ENCODE measurements at places on chromosomes 13 and 19.

DNA sequence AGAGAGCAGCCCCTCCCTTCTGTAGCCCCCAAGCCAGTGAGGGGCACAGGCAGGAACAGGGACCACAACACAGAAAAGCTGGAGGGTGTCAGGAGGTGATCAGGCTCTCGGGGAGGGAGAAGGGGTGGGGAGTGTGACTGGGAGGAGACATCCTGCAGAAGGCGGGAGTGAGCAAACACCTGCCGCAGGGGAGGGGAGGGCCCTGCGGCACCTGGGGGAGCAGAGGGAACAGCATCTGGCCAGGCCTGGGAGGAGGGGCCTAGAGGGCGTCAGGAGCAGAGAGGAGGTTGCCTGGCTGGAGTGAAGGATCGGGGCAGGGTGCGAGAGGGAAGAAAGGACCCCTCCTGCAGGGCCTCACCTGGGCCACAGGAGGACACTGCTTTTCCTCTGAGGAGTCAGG is 4.2 kb downstream of the KLK3 start:
- no peak for DNase-seq

DNA sequence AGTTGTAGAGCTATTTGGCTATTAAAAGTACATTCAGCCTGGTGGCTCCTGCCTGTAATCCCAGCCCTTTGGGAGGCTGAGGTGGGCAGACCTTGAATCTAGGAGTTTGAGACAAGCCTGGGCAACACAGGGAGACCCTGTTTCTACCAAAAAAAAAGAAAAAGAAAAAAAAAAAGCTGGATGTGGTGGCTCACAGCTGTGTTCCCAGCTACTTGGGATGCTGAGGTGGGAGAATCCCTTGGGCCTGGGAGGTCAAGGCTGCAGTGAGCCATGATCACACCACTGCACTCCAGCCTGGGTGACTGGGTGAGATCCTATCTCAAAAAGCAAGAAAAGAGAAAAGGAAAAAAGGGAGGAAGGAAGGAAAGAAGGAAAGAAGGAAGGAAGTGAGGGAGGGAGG is 9.6 kb upstream of the IZUMO2 start:
- no peak for DNase-seq

GRCh38 chr13:110341445-110342244 is 34.6 kb downstream of the COL4A2 start:
- DNase-seq: no peak

- no peak for DNase-seq
These were observed 129.8 kb downstream of the DLEU7 start for GRCh38 chr13:50713523-50714248.

DNA sequence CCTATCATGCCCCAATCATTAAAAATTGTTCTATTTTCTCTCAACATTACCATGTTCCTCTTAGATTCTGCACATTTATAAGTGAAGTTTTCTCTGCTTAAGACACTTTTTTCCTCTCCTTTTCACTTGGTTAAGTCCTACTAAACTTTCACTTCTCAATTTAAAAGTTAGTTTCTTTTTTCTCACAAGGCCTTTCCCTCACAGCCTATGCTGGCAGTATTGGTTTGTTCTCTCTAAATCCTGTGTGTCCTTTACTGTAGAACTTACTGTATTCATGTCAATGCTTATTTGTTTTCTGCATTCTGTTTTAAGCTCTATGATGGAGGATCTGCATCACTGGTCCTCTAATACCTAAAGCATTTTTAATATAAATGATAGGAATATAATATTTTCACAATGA is 2816.6 kb downstream of the PCDH9 start:
- no peak for DNase-seq

DNA sequence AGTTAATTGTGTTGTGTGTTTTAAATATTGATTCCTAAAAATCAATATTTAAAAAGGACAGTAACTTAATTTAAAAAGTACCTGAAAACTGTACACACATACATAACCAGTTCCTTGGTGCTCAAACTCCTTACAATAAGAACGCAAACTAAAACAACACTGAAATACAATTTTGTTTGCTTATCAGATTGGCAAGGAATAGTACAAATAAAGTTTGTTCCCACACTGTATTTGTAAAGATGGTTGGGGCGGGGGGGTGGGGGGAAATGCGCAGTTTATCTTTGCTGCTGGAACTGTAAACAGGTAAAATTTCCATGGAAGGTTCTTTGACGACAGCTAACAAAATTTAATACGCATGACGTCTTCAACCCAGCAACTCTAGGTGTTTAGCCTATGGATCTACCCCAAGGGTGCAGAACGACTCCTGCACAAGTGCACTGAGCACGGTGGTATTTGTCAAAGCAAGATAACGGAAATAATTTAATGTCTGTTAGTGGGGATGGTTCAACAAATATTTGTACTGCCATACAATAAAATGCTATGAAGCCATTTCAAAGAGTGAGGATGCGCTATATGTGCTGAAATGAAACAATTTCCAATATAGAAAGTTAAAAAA is 96.5 kb downstream of the ING1 start:
- no peak for DNase-seq

GRCh38 chr13:95713651-95714050 is 36.7 kb downstream of the DNAJC3 start:
- DNase-seq: no peak

DNA sequence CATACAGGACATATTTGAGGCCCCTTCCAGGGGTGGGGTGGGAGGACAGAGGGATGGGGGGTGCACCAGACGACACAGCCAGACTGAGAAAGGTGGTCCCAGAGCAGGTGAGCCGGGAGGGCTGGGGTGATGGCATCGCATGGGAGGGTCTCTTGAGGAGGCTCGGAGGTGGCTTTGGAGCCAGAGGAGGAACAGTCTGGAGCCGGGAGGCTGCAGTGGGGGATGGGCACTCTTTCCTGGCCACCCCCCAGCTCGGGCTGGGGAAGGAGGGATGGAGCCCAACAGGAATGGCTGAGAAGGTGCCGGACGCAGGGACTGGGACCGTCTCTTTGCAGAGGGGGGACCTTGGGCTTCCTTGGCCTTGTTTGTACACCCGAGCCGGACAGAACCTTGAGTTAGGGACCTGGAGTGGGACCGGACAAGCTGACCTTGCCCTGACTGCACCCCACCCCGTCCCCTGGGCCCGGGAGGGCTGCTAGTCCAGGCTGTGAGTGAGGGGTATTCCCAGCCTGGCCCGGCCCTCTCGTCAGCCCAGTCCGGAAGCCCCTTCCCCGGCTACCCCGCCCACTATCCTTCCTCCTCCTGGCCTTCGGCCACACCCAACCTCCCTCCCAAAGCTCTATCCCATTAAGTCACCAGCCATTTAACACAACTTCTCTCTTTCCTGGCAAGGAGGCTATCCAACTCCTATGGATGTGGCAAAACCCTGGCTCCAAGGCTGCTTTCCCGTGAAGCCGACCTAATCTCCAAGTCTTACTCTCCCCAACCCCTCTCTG is 816 bp upstream of the TBXA2R start:
- no peak for DNase-seq

DNA sequence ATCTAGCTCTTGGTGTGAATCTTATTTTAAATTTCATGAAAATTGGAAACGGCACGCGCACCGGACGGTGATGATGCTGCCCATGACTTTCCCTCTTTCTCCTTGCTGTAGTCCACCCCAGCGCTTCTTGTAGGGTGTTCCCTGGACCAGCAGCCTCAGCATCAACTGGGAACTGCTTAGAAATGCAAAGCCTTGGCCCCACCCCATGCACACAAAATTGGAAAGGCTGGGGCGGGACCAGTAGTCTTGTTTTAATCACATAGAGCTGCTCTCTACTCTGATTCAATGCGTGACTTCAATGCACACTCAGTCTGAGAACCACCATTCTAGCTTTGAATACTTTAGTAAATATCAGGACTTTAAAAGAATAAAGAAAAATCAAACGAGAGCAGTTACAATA is 427.1 kb downstream of the EFNB2 start:
- no peak for DNase-seq

DNA sequence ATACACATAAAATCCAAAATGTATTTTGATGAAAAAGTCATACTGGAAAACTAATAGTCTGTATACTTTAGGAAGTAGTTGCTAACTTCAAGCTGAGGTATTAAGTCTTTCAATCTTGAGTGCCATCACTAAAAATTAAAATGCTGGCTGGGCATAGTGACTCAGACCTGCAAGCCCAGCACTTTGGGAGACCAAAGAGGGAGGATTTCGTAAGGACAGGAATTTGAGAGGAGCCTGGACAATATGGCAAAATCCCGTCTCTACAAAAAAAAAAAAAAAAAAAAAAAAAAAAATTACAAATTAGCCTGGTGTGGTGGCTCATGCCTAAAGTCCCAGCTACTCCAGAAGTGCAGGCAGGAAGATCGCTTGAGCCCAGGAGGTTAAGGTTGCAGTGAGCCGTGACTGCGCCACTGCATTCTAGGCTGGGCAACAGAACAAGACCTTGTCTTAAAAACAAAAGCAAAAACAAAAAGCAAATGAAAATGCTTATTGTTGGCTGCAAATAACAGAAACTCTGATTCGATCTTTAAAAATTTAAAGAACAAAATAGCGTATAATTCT is 1994.2 kb upstream of the PCDH20 start:
- DNase-seq: no peak

DNA sequence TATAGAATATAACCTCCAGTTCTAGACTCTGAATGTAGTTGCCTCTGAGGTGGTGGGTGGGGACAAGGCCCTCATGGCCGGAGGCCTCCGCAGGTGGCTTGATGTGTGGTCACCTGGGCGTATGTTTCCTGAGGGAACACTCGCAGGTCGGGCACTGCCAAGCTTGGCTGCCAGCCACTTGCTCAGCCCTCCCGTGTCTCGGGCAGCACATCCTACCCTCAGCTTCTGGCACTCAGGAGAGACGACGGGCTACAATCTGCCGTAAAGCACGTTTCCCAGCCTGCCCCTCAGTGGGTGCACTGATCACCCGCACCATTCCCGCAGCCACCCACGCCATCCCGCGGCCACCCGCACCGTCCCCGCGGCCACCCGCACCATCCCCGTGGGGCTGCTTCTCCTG is 15.2 kb downstream of the THOP1 start:
- no peak for DNase-seq

GRCh38 chr19:10763828-10764339 is 46.0 kb downstream of the DNM2 start:
- DNase-seq: no peak

DNA sequence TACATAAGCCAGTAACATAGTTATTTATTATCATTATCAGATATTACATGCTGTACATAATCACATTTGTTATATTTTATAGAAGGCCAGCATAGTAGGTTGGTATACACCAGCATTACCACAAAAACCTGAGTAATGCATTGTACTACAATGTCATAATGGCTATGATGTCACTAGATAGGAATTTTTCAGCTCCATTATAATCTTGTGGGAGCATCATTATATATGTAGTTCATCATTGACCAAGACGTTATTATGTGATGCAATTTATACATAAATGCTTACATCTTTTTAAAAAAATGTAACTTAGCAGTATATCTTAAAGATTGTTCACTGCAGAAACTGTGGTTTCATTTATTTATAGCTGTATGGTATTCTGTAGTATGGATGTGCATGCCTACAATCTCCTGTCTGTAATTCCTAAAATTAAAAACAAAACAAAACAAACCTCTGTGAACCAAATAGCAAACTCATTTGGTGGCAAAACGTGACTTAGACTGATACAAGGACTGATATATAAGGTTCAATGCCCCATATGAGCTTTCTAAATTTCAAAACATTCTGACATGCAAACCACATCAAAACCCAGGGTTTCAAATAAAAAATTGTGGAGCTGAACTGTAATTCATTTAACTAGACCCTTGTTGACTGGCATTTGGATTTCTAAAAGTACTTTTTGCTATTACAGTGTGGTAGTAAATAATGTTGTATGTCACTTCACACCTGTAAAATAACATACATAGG is 250.9 kb downstream of the DLEU7 start:
- no peak for DNase-seq

DNA sequence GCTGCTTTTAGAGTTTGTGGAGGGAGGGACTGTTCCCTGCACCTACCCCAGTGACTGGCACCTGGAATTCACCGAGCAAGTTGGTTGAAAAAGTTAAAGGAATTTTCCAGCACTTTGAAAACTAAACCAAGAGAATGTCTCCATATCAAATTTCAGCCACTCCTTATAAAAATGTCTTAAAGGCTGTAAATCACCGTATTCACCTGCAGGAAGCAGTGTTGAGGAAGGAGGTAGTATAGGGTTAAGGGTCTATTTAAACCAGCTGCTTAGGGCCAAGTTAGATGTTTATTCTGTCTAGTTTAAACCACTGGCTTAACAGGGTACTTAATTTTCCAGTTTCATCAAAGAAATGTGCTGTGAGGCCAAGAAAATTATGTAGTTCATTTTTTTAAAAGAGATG is 3.8 kb upstream of the RAB20 start:
- no peak for DNase-seq

GRCh38 chr19:2534423-2535013 is 58.6 kb downstream of the GADD45B start:
- DNase-seq: no peak

DNA sequence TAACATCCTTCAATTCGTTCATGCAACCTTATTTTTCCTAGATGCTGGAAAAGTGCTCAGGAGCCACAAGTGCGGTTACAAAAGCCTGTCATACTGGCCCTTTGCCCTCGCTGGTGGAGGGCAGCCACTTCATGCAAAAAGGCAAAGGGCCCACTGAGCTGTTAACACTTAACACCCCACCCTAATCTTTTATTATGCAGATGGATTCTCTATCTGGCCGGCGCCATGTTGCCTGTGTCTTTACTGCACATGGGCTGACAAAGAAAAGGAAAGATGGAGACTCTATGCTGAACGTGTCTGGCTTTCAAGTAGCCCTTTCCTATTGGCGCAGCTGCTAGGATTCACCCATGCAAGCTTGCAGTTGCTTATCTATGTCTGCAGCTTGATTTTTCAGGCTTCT is 10.8 kb downstream of the OR7D2 start:
- DNase-seq: no peak

DNA sequence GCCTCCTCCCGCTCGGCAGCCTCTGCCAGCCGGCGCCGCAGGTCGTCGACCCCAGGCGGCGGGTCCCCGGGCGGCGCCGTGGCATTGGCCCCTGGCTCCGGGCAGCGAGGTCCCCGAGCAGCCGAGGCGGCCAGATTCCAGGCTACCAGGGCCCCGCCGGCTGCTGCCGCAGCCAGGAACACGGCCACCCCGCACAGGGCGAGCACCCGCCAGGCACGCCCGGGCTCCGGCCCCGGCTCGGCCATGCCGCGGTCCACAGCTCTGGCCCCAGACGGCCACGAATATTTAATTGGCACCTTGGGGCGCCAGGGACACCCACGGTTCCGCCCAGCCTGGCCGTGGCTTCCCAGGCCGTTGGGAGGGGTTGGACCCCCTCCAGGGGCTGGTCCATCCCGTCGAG is at the start of gene CCDC194:
Gene CCDC194, minus strand, starts transcription at position 283 of the 400 bp plus-strand sequence. Its CDS starts 38 bp downstream, at position 245.
- DNase-seq: no peak

DNA sequence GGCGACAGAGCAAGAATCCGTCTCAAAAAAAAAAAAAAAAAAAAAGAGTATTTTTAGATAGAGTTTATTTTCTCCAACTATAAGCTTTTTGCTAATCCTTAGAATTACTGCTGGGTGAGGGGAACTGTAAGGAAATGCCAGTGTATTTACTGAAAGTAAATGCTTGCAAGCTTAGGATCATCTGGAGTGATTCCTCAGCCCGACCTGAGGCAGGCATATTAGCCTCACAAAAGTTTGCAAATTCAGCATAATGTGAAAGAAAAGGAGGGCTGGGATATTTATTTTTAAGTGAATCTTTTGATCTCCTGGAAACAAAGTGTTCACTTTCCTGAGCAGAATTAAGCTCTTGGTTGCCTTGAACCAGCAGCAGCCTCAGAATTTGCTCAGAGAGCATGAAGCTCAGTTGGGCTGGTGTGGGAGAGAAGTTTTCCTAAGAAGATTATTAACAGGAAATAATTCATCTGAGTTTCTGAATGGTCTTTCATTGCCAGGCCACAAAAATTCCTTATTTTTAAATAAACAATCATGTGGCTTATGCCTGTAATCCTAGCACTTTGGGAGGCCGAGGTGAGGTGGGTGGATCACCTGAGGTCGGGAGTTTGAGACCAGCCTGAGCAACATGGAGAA is 24.7 kb upstream of the SPATA13 start:
- no peak for DNase-seq
